ENCODE measurements at places on chromosomes 7 and 10. TPM values are rescaled to one million over a fixed set of nuclear protein-coding genes. Genes with fewer than 3 reads are reported as not detected.
A peak's percentile ranks its signal among the peaks of the same experiment; 100 is the strongest.

GRCh38 chr10:71132321-71132810 lies 80.0 kb upstream of the UNC5B start:
- DNase-seq: no peak

DNA sequence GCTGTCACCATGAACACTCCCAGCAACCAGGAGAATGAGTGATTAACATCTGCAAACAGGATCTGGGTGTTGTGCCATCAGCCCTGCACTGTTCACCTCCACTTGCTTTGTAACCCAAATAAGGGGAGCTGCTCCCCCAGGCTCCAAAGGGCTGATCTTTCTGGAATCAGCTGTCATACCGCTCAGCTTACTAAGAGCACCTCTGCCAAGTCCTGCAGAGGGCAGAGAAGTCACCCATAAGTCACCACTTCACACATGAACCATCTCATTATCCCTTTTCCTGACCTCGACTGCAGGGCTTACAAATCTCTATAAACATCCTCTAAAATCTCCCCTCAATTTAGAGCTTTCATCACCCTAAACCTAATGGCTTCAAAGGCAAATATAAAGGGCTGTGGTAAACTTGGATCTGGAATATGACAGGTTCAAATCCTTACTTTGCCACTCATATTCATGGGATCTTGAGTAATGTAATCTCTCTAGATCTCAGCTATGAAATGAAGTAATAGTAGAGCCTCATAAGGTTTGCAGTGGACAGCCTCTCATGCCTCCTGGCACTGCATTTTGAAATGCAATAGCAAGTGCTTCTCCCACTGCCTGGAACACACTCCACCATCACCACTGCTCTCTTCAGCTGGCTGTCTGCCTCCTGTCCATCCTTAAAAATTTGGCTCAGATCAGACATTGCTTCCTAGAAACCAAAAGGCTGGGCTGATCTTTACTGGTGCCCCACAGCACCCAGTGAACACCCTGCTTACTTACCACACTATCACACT lies 38.8 kb downstream of the ERLIN1 start:
- no peak for DNase-seq

GRCh38 chr10:71234970-71235685 lies 22.8 kb downstream of the UNC5B start:
- no peak for DNase-seq

GRCh38 chr7:26993816-26994810 lies 101.7 kb downstream of the HOXA1 start:
- no peak for DNase-seq

GRCh38 chr10:133167693-133168616 lies 7.9 kb downstream of the KNDC1 start:
- no peak for DNase-seq

DNA sequence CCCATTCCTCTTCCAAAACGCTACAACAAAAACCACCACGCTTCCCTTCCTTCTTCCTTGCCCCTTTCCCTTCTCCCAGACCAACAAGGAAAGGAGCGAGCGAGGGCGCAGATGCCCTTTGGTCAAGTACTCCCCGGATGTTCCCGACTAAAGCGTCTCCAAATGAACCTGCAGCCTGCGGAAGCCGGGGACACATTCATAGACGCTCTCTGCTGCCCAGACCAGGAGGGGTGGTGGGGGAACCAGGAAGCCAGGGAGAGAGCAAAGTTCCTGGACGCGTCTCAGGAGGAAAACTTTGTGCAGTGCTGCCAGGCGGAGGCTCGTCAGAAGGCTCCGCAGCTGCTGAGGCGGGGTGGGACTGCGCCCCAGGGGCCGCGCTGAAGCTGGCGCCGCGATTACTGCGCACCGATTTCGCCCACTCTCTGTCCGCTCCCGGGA lies 754 bp downstream of the SEMA3D start:
- DNase-seq: peak; percentile 51

The UPK3B gene
- total RNA-seq: 2.5 TPM

The TMEM225B gene
- not detected for total RNA-seq

The PON1 gene
- total RNA-seq: not detected

The SLC37A3 gene
- 133 TPM for total RNA-seq

The TACR2 gene
- not detected for total RNA-seq

The NME8 gene
- not detected for total RNA-seq

The VPS37D gene
- total RNA-seq: 4.5 TPM
